Lung microvascular endothelial cell (primary cell): ENCODE measurements at places on chromosomes 2 and 18. TPM values are rescaled to one million over a fixed set of nuclear protein-coding genes. Genes with fewer than 3 reads are reported as not detected.

DNA sequence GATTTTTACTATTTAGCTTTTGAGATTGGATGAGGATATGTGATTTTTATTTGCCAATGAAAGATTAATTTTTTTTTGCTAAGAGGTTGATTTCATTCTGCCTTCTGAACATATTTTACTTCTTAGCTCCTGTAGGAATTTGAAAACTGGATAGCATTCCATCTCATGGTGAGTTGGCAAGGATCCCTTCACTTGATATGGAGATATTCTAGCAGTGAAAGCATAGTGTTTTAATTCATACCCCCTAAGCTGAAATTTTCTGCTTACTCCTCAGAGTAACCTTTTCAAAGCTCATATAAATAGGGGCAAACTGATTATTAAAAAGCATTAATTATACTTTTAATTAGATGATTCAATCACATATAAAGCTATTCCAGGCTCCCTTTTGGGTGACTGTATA, 61.0 kb upstream of the KCNJ3 start:
- DNase-seq: no peak

- no peak for DNase-seq
Observed at GRCh38 chr2:133571249-133571648, 3.0 kb upstream of the NCKAP5 start.

- DNase-seq: peak; percentile 65
Observed at GRCh38 chr2:9212661-9213411, 6.2 kb downstream of the ASAP2 start.

- DNase-seq: no peak
Observed at GRCh38 chr2:105187531-105187930, 54.0 kb upstream of the GPR45 start.

The GYPC gene
- total RNA-seq: 393 and 773 TPM in 2 replicates

- no peak for DNase-seq
Observed at GRCh38 chr2:37550190-37550589, 121.3 kb downstream of the CDC42EP3 start.

The ASB18 gene
- total RNA-seq: not detected in 2 replicates

DNA sequence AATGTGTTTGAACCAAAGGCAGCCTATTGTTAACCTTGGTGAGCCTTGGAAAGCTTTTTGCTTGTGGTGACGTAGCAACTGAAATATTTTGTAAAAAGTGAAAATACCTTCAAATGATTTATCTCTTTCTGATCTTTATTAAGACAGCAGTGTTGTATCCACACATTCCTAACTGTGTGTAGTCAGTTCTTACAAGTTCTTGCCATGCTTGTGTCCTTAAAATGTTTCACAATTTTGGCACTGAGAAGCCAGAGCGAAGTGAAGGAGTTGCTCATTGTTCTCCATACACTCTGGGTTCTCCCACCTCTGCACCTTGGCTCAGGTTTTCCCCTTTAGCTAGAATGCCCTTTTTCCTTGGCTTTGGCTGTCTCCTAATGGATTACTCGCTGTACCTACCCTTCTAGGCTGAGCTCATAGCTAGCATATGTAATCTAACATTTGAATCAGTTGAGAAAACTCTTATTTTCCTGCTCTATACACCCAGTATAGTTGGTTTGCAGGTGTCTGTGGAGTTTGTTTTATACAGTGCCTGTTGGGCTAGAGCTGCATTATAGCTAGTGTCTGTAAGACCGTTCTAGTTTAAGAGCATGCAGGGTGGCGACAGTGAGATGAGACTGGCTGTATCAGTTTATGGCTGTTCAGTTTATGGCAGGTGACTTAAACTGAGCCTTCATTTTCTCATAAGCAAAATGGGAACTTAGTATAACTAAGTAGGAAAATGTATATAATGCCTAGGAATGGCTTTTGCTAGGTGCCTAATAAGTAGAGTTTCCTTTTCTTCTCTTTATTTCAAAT, 45.5 kb downstream of the FMNL2 start:
- no peak for DNase-seq

DNA sequence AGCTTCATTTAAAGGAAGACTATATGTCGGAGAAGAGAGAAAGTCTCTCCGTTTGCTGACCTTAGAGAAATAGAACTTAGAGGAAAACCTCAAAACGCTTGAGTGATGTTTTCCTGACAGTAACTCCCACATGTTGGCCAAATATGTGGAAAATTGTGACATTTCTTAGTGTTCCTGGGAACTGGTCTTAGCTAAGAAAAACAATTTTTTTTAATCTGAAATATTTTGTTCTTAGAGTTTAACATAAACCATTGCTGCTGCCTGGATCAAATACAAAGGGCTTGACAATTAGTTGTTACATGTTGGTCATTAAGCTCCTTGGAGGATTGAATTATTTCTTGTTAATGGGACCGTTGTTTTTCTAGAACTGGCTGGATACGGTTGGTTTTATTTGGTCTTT, 16.3 kb downstream of the DYNC2LI1 start:
- DNase-seq: no peak

The ATP5F1A gene
- total RNA-seq: 421 and 463 TPM in 2 replicates

DNA sequence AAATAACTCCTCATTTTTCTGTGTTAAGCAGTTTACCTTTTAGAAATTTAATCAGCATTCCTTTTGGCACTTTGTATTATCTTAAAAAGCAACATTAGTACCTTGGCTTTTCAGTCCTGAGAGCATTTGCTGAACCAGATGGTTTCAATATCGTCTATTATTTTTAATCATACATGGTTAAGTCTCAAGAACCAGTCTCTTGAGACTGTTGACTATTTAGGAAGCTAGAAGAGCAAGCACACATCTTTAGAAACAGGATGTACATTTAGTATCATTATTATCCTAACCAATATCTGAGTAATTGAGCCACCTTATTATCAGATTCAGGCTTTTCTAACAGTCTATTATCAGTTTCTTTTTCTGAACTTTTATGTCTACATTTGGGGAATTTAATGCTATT, 28.2 kb upstream of the ZEB2 start:
- no peak for DNase-seq

The LYPD1 gene
- total RNA-seq: 1.1 and 1.2 TPM in 2 replicates

DNA sequence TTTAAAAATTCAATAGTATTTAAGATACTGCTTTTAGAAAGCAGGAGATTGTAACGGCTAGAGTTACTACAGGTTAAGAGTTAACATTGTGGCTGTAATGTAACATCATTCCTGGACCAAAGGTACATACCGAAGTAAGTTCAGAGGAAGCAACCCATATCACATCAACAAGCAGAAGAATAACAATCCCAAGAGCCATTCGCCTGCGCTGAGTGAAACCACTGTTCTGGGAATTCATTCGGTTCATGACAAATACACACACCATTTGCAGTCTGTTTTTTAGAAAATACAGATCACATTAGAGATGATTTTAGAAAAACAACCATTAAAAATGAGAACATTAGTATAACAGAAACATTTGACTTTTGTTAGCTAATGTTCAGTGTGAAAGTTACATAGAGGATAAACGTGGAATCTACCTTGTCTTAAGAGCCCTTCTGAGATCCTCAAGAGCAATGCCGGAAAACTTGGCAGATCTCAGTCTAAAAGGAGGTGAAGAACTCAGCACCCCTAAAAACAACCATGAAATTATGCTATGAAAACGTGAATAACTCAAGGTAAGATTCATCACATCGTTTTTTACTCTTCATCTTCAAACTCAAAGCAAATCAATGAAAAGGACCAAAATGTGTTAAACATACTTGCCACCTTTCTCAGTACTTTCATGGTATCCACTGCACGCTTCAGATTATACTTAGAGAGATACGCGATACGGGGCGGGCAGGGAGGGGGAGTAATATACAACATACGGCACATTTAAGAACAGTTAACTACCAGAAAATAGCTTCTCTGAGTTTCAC, 1.2 kb downstream of the SLC35F5 start:
- DNase-seq: peak; percentile 34

- no peak for DNase-seq
Observed at GRCh38 chr2:85862426-85862825, 26.4 kb downstream of the ST3GAL5 start.

- no peak for DNase-seq
Observed at GRCh38 chr2:238093181-238094140, 6.7 kb upstream of the ESPNL start.

The CDK5R2 gene
- not detected in 2 replicates for total RNA-seq

DNA sequence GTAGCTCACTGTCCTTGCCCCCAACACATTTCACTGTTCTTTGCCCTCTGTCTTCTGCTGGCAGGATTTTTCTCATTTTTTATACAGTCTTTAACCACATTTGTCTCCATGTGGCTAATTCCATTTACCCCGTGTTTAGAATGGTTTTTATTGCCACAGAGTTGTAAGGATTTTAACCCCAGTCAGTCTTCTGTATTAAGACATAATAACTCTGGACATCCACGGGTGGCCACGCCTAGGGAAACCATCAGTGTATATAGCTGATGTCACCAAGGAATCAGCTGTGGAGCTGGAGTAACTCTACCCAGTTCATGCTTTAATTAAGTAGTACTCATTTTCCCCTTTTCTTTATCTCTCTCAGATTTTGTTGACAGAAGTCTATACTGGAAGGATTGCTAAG, 139.8 kb downstream of the MAP4K4 start:
- DNase-seq: no peak

- no peak for DNase-seq
Observed at GRCh38 chr2:198311020-198311419, 506.6 kb downstream of the PLCL1 start.

GRCh38 chr2:121479882-121480522, 50.7 kb upstream of the RNU4ATAC start:
- peak; percentile 5 for DNase-seq

The HAAO gene
- not detected in 2 replicates for total RNA-seq
